ENCODE measurements at places on chromosomes 2 and 18.
A peak's percentile ranks its signal among the peaks of the same experiment; 100 is the strongest.

GRCh38 chr2:73111073-73112025 is 1.4 kb downstream of the RAB11FIP5 start:
- no peak for DNase-seq

DNA sequence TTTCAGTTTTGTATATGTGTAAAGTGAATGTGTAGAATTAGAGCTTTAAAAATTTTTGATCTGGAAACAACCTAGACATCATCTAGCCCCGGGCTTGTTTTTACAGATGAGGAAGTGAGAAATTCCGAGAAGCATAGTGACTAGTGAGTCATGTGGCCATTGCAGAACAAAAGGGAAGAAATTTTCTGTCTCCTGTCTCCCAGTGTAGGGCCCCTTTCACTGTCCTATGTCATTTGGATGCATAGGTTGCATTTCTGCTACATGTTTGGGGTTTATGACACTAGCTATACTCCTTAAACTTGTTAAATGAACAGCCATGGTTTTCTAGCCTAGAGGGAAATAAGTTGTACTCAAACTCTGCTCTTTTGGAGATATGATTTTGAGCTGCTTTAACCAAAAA is 84.6 kb downstream of the PLCL1 start:
- peak; percentile 41 for DNase-seq

GRCh38 chr2:237429753-237430152 is 15.8 kb upstream of the COL6A3 start:
- DNase-seq = no peak

GRCh38 chr2:168241208-168241607 is 6.2 kb downstream of the STK39 start:
- DNase-seq = no peak

All from epithelial cell of prostate (primary cell).